ENCODE measurements at places on chromosomes 1 and 21.

- peak; percentile 60 for DNase-seq
Measured at GRCh38 chr1:235597867-235598553, 51.6 kb downstream of the GNG4 start.

- no peak for DNase-seq
Measured at GRCh38 chr21:42956824-42957630, 17.3 kb upstream of the PKNOX1 start.

- DNase-seq = no peak
Measured at GRCh38 chr1:116568662-116569380, 2.0 kb downstream of the CD58 start.

DNA sequence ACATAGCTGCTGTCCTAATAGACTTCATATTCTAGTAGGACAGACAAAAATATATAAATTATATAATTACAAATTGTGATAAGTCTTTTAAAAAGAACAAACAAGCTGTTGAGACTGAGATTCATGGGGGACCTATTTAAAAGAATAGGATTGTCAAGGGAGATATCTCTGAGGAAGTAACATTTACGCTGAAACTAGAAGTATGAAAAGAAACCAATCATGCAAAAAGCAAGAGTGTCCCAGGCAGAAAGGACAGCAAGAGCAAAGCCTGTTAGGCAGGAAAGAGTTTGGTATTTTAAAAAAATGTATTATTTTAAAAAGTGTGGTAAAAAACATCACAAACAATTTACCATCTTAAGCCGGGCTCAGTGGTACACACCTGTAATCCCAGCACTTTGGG, 9.1 kb upstream of the METTL13 start:
- no peak for DNase-seq

GRCh38 chr1:247448107-247448791, 9.7 kb downstream of the OR2B11 start:
- DNase-seq = peak; percentile 63

DNA sequence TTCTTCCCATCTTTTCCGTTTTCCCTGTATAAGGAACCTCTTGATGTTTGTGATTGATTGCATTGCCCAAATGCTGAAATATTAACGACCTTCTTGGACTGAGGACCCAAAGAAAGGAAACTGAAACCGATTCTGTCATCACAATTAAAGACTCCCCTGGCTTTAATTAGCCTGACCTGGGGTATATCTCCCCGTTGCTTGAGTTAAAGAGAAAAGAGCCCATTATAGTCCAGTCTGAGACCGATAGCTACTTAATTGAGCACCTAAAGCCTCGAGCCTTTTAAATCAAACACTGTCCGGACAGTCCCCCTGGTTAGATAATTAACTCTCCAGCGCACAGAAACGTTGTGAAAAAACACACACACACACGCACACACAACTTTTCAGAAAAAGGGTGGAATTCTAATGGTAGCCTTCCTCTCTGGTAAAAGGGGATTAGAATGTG, 8.0 kb downstream of the LMO4 start:
- no peak for DNase-seq

GRCh38 chr1:33392639-33393038, 38.3 kb downstream of the PHC2 start:
- DNase-seq = no peak

GRCh38 chr1:44223187-44223610, 9.9 kb downstream of the DMAP1 start:
- no peak for DNase-seq

DNA sequence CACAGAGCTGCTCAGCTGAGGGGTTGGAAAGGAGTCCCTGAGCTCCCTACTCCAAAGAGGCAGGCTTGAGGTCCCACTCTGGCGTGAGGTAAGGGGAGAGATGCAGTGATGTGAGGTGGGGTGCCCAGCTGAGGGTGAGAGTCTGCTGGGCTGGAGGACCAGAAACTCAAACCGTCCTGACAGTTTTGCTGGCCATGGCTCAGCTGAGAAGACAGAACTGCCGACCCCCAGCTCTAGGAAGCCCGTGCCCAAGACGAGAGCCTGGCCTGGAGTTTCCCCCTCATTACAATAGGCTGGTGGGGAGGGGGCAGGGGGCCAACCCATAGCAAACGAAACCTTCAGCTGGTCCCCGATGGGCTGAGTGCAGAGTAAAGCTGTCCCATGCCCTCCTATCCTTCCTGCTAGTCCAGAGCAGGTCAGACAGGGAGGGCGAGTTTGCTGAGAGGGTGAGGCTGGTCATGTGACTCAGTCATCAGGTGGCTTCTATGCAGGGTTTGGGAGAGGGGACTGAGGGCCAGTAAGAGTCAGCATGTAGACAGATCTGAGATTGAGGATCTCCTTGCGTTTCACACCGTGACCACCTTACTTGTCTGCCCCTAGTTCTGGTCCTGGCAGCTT, 129.3 kb downstream of the PRDM2 start:
- no peak for DNase-seq

GRCh38 chr1:166980818-166981217, 5.5 kb upstream of the ILDR2 start:
- no peak for DNase-seq

GRCh38 chr1:66393586-66394287, 140.2 kb upstream of the SGIP1 start:
- no peak for DNase-seq

- no peak for DNase-seq
Measured at GRCh38 chr1:29470788-29471119, 234.4 kb downstream of the PTPRU start.

GRCh38 chr1:20220036-20220435, 33.7 kb upstream of the PLA2G2C start:
- DNase-seq = no peak

DNA sequence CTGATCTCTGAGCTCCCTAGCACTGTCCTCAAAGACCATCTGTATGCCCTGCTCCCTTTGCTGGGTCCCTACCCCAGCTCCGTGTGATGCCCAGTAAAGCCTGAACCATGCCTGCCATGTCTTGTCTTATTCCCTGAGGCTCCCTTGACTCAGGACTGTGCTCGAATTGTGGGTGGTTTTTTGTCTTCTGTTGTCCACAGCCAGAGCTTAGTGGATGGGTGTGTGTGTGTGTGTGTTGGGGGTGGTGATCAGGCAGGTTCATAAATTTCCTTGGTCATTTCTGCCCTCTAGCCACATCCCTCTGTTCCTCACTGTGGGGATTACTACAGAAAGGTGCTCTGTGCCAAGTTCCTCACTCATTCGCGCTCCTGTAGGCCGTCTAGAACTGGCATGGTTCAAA, 5.7 kb downstream of the GSTM5 start:
- DNase-seq = no peak

- DNase-seq = peak; percentile 25
Measured at GRCh38 chr1:232123775-232124659, 497.4 kb downstream of the DISC1 start.

DNA sequence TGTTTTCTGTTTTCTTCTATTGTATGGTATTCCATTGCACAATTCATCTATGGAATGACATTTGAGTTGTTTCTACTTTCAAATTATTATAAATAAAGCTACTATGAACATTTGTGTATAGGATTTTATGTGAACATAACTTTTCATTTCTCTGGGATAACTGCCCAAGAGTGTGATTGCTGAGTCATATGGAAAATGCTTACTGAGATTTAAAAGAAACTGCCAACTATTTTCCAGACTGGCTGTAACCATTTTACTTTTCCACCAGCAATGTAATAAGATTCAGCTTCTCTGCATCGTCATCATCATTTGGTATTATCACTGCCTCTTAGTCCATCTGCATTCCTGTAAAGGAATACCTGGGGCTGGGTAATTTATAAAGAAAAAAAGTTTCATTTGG, 779.6 kb upstream of the PRMT6 start:
- no peak for DNase-seq

GRCh38 chr1:116475850-116476218, 95.0 kb downstream of the CD58 start:
- no peak for DNase-seq

GRCh38 chr1:170620164-170620563, 43.8 kb upstream of the PRRX1 start:
- no peak for DNase-seq

DNA sequence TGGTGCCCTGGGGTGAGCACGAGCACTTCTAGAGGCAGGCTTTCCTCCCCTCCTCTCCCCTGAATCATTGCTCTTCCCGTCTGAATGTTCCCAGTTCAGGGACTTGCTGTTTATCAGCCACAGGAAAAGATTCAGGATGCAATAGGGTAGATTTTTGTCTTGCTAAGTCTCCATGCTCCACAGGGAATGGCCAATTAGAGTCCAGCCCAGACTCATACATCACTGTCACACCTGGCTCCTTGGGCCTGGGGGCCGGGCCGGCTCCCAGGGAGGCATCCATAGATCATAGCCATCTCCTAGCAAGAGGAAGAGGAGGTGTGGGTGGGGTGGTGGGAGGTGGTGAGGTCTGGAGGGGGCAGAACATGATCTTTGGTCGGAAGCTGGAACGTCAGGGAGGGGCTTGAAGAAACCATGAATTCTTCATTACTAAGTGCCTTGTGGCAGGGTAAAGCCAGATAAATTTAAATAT, 83.4 kb downstream of the LRRN2 start:
- no peak for DNase-seq

- no peak for DNase-seq
Measured at GRCh38 chr1:11704194-11704529, 12.7 kb downstream of the DRAXIN start.

DNA sequence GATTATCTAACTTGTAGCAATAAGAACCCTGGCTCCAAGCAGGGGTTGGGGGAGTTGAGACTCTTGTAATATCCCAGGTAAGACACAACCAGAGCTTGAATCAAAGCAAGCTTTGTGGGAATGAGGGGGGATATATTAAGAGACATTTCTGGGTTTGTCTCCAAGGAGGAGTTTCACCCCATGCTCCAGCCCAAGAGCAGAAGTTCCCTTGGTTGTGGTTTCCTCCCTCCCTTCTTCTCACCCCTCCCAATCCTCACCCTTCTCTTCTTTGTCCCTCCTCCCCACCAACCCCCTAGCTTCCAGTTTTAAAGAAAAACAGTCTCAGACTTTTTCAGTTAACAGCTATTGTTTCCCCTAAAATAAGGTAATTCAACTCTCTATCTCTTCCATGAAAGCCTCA, 11.9 kb downstream of the TRAF3IP3 start:
- DNase-seq = no peak

DNA sequence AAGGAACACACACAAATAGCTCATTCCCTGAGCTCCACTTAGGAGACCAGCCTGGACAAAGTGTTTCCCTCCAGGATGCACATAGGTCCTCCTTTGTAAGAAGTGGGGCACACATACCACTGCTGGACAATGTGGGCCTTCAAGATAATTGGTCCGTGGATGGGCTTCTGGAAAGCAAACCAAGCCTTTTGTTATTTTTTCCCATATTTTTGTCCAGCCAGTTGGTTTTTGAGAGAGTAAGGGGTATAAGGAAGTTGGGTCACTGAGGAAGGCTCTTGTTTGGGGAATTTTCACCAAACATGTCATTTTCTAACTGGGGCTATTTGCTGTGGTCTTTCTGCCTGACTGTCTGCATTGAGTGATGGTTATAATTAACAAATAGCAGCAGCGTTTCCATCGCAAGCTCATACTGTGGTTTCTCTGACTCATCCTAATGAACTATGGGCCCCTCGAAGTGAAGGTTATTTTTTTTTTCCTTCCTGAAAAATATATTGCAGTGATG, 306.3 kb upstream of the DUSP10 start:
- DNase-seq = peak; percentile 56

GRCh38 chr1:190176776-190177175, 300.9 kb downstream of the BRINP3 start:
- no peak for DNase-seq

DNA sequence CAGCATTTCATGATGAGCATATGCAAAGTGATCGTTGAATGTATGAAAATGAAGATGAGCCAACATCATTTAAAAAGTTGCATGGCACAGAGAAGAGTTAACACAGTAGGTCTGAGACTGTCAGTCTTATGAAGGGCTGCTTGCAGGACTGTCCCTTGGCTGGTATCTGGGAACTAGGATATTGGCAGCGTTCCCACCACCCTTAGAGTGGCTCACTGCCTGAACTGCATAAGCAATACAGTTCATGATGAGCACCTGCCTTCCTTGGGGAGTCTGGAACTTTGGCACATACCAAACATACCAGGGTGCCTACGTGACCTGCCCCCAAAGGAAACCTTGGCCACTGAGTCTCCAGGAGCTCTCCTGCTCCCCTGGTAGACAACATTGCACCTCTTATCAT, 161.8 kb downstream of the DSCAM start:
- no peak for DNase-seq

DNA sequence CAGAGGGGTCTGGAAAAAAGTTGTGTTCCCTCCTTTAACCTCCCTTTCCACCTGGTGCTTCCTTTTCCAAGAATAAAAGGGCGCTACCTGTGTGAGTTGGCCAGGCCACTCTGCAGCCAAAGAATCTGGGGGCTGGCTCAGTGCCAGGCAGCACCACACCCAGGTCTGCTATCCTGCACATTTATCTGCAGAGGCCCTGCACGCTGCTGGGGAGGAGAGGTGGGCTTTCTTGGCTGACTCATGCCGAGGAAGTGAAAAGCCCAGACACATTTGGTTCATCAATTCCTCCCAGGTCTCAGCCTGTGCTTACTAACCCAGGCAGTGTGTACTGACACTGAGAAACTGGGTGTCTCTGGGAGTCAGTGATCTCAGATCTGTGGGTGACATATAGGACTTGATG, 79.8 kb upstream of the F3 start:
- no peak for DNase-seq

GRCh38 chr1:230747890-230748800, 957 bp downstream of the CAPN9 start:
- DNase-seq = no peak

- DNase-seq = peak; percentile 67
Measured at GRCh38 chr1:17553975-17554700, 14.6 kb downstream of the ARHGEF10L start.

- DNase-seq = no peak
Measured at GRCh38 chr1:230573658-230574057, 68.6 kb upstream of the COG2 start.

DNA sequence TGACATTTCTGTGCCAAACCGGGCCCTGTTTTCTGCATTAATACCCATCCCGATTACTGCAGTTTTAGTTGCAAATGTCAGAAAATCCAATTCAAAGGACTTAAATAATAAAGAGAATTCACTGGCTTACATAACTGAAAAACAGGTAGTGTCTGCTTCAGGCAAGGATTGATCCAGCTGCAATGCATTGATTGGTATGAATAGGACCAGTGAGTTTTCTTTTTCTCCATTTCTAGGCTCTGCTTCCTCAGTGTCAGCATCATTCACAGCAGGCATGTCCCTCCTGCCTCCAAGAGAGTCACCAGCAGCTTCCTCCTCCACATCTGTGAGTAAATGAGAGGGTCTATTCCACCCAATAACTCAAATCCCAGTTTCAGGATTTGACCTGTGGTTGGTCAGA, 33.7 kb upstream of the ACTL8 start:
- no peak for DNase-seq

DNA sequence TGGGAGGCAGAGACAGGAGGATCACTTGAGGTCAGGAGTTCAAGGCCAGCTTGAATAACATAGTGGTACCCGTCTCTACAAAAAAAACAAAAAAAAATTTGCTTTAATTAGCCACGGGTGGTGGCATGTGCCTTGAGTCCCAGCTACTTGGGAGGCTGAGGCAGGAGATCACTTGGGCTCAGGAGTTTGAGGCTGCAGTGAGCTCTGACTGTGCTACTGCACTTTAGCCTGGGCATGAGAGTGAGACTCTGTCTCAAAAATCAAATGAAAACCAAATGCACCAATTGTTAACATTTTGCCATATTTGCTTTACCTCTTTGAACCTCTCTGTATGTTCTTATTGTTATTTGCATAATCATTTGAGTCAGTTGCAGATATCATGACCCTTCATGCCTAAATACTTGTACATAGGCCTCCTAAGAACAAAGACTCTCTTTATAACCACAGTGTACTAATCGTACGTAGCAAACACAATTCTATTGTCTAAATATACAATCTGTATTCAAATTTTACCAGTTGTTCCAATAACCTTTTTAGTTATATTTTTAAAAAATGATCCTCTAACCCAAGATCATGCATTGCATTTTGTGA, 8.5 kb upstream of the NID1 start:
- no peak for DNase-seq

All from brain microvascular endothelial cell (primary cell).